Amygdala (tissue), 56 donors: ENCODE measurements at places on chromosomes 3 and 15.

DNA sequence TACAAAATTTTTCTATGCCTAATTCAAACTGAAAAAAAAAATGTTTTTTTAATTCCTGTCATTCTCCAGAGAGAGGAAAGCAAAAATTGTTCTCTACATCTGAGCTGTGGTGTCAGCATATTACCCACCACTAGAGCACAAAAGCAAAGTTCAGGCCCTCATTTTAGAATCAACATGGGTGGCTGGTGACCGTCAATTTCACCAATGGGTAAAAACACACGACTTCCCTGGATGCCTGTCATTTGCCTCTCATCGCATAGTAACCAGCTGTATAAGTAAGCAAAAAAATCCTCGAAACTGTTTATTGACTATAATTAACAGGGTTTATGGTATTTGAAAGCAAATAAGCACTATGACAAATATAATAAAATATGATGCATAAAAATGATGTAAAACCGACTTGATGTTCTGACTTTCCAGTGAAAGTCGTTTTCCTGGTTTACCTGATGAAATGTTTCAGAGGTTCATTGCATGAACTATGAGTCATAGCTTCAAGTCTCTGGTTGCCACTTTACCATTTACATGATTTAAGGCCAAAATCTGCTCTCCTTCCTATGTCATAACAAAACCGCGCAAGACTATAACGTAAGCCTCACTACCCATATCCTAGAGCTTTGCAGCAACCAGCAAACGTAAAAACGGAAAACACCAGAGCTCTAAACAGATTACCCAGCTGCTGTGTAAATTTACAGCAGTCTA is 60.5 kb downstream of the THBS1 start:
- no peak for DNase-seq

DNA sequence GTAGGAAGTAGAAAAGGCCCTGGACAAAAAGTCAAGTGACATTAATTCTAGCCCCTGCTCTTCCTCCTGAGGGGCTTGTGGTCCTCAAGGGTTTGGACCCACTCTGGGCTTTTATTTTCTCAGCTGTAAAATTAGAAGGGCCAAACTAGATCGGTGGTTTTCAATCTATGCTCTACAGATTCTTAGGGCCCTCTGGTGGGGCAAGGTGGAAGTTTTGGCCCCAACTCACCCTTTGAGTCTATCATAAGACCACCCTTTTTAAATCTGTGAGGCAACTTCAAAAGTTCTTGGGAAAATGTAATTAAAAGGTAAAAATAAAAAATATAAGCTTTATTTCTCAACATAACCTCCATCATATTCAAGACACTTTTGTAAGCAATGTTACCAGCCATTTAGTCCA is 25.6 kb upstream of the CFAP161 start:
- DNase-seq, result no peak

DNA sequence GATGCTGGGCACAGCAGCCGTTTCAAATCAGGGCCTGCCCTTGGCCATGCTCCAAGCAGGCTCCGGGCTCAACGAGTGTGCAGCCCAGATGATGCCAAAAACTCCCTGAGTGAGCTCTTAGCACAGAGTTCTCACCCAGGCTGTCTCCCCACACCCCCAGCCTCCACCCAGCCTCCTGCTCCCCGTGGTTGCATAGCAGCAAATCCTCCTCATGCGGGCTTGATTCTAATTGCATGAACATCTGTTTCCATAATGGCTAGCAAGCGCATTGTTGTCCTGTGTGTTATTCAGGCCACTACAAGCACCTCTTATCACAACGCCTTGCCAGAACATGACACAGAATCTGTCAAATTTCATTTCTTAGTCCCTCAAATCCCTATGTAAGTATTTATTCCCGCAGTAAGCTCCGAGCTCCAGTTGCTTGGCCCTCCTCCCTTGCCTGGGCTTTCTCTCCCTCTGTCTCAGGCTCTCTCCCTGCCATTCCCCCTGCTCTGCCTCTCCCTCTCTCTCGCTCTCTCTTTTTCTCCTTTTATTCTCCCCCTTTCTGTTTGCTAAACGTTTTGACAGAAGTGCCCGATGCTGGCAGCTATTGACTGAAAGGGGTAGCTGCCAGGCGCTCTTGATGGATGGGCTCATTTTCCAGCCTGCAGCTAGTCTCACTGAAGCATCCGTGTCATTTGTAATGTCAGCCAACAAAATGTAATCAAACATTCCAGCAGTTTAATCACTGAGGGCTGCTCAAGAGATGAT is 306.5 kb downstream of the IL20RB start:
- no peak for DNase-seq

DNA sequence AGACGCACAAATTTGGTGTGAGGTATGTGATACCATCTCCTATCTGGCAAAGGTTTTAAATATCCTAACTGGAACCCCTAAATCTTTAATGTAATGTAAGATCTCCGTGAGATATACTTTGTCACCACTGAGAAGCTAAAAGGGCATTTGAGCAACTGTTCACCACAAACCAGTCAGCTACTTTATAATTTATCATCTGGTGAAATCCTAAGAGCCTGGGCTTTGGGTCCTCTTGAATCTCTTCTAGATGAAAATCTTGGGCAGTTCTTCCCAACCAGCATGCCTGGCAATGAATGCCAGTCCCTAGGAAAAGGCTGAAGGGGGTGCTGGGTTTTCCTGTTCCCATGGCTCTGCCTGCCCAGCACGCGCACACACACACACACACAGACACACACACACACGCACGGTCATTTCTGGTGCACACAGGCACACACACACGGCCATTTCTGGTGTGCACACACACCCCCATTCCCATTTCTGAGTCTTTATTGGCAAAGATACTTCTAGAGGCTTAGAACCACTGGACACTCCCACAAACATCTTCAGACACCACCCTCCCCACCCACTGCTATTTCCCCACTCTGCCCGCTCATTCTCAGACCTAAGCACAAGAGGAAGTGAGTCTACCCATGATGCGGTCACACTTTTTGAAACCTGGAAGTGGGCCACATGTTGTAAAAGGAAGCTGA is 72.6 kb downstream of the MYO1E start:
- no peak for DNase-seq

DNA sequence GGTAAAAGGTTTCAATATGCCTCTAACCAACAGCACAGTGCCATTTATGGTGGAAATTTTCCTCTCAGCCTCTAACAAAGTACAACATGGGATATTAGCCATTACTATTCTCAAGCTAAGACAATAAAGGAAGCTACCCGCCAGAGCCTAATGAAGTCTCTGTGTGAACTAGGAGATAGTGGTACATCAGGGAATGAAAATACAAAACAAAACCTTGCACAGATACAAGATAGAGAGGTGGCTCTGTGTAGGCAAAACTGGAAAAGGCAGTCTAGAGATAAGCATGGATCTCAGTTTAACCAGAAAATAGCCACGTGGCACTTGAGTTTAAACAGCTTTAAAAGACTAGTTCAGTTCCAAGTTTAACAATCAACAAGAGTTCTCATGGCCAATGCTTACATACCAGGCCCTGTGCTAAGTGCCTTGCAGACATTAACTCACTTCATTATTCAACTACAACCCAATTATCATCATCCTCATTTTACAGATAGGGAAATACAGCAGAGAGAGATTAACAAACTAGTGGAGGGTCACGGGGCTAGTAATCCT is 279.3 kb downstream of the IGSF11 start:
- no peak for DNase-seq

DNA sequence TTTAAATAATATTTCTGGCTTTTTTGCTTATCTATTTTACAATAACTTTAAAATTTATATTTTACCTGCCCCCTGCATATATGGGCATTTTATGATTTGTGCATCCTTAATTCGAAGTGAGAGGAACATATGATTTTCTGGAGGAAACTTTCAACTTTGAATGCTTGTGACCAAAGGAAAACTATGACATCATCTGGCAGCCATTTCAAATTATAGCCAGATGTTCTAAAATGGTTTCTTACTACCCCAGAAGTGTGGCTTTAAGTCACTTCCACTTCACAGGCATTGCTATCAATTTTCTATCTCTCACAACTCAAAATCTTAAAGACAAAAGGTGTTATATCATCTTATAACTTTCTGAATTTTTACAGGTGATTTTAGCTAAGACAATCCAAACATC is 508.8 kb downstream of the RBMS3 start:
- DNase-seq, result no peak

DNA sequence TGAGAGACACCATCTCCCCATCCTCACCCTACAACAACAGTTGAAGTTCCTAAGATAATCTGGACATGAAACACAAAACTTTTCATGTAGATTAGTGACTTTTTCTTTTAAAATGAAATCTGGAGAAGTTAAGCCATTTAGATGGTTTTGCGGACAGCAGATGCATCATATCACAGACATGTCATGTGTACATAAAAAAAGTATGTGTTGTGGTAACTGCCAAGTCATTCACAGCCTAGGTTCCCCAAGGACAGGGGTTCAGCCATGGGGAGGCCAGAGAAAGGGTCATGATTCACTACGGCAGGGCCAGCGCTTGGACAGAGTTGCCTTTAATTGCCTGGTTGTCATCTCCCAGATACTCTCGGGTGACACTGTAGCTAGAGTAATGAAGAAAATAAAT is 163.2 kb downstream of the PDZRN3 start:
- no peak for DNase-seq

- DNase-seq, result no peak
Observed at GRCh38 chr3:160686955-160687535, 10.1 kb downstream of the ARL14 start.

DNA sequence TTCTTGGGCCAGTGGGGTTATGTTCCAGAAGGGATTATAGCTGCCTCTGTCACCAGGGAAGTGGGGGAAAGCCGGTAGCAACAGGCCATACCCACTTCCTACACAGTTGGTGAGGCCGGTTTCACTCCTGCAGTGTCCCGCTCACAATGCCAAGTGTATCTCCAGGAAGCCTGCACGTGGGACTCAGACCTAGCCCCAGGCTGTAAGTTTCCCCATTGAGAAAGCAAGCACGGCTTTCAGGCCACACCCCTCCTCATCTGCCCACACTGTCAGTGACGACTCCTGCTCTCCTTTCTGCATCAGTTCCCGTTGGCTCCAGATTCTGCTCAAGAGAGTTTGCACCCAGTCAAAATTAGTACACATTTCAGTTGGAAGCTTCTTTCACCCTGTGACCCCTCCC is 51.6 kb upstream of the CPOX start:
- no peak for DNase-seq

DNA sequence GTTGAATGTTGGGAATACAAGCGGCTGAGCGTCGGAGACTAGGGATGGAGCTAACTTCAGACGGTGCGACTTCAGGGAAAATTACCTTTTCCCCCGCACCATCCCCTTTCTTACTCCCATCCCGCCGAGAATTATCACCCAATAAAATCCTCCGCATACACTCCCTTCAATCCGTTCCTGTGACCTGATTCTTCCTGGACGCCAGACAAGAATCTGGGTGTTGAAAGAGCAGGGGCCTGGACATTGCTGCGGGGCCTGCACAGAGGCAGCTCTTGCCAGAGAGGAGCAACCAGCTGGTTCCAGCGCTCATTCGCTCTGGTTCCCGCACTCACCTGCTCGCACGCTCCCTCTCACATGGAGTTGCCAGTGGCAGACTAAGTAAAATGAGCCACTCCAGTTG is 241.9 kb downstream of the ALCAM start:
- DNase-seq, result no peak

GRCh38 chr3:186180151-186180550 is 71.3 kb upstream of the ETV5 start:
- DNase-seq, result no peak

DNA sequence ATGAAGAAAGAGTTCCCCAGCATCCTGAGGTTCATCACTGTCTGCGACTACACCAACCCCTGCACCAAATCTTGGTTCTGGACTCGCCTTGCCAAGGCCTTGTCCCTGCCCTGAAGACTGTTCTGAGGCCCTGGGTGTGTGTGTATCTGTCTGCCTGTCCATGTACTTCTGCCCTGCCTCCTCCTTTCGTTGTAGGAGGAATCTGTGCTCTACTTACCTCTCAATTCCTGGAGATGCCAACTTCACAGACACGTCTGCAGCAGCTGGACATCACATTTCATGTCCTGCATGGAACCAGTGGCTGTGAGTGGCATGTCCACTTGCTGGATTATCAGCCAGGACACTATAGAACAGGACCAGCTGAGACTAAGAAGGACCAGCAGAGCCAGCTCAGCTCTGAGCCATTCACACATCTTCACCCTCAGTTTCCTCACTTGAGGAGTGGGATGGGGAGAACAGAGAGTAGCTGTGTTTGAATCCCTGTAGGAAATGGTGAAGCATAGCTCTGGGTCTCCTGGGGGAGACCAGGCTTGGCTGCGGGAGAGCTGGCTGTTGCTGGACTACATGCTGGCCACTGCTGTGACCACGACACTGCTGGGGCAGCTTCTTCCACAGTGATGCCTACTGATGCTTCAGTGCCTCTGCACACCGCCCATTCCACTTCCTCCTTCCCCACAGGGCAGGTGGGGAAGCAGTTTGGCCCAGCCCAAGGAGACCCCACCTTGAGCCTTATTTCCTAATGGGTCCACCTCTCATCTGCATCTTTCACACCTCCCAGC is 2.9 kb downstream of the MYD88 start:
- no peak for DNase-seq

- no peak for DNase-seq
Observed at GRCh38 chr3:141360888-141361598, 7.3 kb upstream of the ZBTB38 start.

GRCh38 chr3:187130346-187131066 is 8.8 kb downstream of the RPL39L start:
- no peak for DNase-seq

- no peak for DNase-seq
Observed at GRCh38 chr3:73453666-73454065, 171.1 kb downstream of the PDZRN3 start.

DNA sequence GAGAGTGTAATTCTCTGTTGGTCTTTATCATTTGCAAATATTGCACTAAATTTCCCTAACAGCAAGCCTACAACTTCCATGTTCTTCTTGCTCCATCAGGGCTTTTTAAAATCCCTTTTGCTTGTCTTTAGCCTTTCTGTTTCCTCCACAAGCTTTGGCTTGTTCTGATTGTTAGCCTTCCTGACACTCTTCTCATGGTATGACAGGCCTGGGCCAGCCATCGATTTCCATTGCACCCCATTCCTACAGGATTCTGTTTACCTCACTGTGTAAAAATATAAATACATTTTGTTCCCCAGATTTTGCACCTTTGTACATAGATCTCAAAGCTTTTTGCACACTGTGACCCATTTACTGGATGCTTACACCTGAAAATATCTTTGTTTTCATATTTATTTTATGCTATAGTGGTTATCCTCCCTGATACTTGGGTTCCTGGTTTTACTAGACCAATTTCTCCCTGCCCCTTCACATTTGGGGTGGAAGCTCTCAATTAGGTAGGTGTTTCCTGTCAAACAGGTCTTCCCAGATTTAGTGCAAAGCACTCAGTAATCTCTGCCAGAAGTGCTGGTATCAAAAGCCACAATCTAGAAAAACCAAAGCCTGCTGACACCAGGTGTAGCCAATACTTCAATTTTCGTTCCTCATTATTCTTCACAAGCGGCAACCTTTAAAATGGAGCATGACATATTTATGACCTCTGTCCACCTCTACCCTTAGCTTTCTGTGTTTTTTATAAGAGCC is 57.9 kb upstream of the PPP2R3A start:
- DNase-seq, result no peak

- DNase-seq, result no peak
Observed at GRCh38 chr3:105281989-105282388, 84.7 kb upstream of the ALCAM start.

- DNase-seq, result no peak
Observed at GRCh38 chr15:40082195-40082883, 26.3 kb downstream of the BMF start.
